ENCODE measurements at places on chromosomes 4 and X.

DNA sequence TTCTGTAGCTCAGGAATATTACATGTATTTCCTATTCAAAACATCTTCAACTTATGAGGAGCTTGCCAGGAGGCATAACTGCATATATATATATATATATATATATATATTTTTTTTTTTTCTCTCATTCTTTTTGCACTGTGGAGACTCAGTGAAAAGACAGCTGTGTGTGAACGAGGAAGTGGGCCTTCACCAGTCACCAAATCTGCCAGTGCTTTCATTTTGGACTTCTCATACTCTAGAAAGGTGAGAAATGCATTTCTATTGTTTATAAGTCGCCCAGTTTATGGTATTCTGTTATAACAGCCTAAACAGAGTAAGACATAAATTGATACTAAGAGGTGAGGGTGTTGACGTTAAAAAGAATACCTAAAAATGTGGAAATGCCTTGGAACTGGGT is 710.6 kb downstream of the TRAM1L1 start:
- DNase-seq: no peak

- DNase-seq: no peak
Observed at GRCh38 chr4:14383652-14384051, 618.6 kb upstream of the CPEB2 start.

- DNase-seq: no peak
Observed at GRCh38 chr4:6963139-6963611, 53.5 kb downstream of the TBC1D14 start.

GRCh38 chr4:78532046-78532445 is 19.5 kb upstream of the ANXA3 start:
- no peak for DNase-seq

DNA sequence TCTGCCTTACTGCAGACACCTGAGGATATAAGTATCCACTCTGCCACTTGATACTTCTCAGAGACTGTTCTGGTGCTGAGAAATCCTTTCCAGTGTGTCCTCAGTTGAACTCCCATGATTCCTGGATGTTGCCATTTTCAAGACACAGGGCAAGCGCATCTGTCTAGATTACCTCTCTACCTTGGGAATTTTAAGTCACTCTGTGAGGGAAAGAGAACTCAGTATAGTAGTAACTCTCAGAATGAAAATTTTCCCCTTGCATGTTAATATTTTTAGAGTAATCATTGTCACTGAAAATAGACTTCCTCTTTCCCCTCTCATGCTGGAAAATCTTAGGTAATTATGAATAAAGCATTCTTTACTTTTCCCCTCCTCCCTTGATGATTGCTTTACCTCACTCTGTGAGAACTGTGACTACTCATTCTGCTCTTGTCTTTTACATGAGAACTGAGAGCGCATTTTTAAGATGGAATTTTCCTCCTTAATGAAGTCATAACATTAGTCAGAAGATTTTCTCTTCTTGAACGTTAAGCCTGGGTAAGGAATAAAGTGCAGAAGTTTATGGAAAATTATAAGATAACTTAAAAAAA is 45.0 kb downstream of the TET2 start:
- DNase-seq: no peak

GRCh38 chr4:87950936-87951511 is 24.5 kb upstream of the SPP1 start:
- no peak for DNase-seq

GRCh38 chr4:30385650-30386049 is 334.5 kb upstream of the PCDH7 start:
- DNase-seq: no peak

Data from CD4-positive, alpha-beta T cell treated with Interleukin-15 for 4 hours (primary cell).